EL (cell line): ENCODE measurements at places on chromosomes 2 and 18.
A peak's percentile ranks its signal among the peaks of the same experiment; 100 is the strongest.

DNA sequence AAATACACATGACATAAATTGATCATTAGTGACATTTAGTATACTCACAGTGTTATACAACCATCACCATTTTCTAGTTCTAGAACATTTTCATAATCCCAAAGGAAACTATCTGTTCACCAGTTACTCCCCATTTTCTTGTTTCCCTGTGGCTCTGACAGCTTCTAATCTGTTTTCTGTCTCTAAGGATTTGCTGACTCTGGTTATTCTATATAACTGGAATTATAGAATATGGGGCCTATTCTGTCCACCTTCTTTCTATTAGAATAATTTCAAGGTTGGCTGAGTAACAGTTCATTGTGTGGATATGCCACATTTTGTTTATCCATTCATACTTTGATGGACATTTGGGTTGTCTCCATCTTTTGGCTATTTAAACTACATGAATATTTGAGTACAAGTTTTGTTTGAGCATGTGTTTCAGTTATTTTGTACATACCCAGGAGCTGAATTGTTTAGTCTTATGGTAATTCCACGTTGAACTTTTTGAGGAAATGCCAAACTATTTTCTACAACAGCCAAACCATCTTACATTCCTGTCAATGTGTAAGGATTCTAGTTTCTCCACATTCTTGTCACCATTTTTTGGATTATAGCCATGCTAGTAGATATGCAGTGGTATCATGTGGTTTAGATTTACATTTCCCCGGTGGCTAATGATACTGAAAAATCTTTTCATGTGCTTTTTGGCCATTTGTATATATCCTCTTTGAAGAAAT lies 20.5 kb downstream of the KIAA1328 start:
- peak; percentile 72 for DNase-seq

- DNase-seq: no peak
Measured at GRCh38 chr18:80229766-80230745, 17.3 kb downstream of the PARD6G start.

DNA sequence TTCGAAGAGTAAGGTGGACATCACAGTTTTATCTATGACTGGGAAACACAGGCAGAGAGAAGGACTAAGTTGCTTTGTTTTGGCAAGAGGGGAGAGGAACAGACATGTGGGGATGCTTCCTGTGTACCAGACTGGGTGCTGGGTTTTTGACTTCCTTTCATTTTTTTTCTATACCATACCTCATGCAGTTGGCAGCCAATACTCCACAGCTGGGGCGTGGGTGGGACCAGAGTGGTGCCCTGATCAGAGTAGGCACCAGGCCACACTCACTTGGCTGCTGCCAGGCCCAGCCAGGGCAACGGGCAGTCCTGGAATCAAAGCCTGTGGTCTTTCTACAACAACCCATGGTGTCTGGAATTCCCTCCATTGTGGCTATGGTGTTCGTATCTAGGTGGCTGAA lies 45.2 kb downstream of the SH3RF3 start:
- peak; percentile 19 for DNase-seq

- DNase-seq: no peak
Measured at GRCh38 chr2:141380008-141380979, 750.5 kb downstream of the LRP1B start.

DNA sequence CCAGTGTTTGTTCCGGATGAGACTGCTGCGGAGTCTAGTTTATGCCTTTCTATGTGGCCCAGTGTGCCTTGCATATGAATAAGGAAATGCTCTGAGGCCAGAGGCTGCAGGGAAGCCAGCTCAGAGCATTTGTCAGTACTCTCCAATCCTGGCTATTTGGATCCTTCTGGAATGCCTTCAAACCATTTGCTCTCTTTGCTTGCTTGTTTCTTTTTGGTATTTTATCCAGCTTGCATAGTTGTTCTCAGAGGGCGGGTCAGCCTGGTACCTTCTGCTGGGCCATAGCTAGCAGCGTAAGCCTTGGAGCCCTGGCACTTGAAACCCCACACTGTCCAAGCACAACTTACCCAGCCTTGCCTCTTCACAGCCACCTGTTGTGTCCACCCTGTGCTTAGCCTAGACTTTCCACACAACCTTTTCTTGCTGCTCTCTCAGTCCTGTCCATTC lies 20.5 kb downstream of the CENPO start:
- no peak for DNase-seq

DNA sequence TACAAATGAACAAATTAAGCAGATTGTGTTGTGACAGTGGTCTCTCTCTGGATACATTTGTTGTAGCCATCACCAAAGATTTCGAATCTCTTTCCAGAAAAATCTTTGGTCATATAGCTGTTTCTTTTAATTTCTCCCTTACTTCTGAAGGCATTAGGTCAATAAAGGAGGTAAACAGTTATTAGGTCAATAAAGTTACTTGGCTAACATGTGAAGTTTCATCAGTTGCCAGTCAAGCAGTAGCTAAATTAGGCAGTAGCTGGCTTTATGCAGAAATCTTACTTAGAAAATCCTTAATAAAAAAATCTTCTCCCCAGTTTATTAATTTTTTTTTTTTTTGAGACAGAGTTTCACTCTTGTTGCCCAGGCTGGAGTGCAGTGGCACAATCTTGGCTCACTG lies 115.5 kb downstream of the MBD5 start:
- DNase-seq: no peak

DNA sequence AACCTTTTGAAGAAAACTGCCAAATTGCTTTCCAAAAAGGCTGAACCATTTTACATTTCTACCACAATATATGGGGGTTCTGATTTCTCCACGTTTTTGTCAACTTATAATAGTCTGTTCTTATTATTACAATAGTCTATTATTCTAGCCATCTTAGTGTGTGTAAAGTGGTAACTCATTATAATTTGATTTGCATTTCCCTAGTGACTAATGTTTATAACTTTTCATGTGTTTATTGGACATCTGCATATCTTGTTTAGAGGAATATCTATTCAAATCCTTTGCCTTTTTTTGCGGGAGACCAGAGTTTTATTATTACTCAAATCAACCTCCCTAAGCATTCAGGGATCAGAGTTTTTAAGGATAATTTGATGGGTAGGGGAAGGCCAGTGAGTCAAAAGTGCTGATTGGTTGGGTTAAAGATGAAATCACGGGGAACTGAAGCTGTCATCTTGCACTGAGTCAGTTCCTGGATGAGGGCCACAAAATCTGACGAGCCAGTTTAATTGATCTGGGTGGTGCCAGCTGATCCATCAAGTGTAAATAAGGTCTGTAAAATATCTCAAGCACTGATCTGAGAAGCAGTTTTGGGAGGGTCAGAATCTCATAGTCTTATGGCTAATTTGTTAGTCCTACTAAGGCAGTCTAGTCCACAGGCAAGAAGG lies 303.4 kb upstream of the NCKAP5 start:
- DNase-seq: peak; percentile 8

GRCh38 chr2:199830531-199830930 lies 20.5 kb downstream of the FTCDNL1 start:
- no peak for DNase-seq

GRCh38 chr2:7060156-7060555 lies 142.9 kb downstream of the RNF144A start:
- DNase-seq: no peak

DNA sequence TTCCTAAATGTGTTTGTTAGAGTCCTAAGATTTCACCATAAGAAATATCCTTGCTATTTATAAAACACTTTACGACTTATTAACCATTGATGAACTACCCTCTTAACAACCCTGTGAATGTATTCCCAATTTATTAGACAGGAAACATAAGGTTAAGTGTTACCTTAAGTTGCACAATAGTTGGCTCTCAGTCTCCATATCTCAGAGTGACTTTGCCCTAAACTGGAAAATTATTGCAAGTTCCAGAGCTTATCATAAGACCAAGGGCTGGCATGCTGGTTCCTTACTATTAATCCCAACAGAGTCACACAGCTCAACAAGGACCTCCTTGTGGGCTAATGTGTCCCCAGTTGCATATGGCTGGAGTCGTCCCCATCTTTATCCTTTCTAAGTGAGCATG lies 165.8 kb downstream of the INSIG2 start:
- DNase-seq: no peak

DNA sequence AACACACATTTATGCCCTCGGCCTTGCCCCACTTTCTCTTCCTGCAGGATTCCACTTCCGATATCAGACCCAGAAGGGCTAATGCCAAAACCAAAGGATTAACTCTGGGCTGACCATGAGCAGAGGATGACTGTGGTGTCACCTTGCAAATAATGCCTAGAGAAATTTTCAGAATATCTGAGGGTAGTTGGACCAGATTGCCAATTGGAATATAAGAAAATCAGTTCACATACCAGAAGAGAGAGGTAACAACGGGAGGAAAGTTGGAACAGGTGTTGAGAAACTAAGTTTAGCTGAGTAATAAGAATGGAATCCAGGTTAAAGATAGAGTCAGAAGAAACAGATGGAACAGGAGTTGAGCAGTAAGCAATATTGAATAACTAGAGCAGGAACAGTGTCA lies 232.7 kb upstream of the UBE2E3 start:
- DNase-seq: no peak

GRCh38 chr2:220837226-220837625 lies 734.9 kb downstream of the EPHA4 start:
- DNase-seq: no peak

GRCh38 chr2:178280244-178280852 lies 86.0 kb downstream of the OSBPL6 start:
- DNase-seq: peak; percentile 62

DNA sequence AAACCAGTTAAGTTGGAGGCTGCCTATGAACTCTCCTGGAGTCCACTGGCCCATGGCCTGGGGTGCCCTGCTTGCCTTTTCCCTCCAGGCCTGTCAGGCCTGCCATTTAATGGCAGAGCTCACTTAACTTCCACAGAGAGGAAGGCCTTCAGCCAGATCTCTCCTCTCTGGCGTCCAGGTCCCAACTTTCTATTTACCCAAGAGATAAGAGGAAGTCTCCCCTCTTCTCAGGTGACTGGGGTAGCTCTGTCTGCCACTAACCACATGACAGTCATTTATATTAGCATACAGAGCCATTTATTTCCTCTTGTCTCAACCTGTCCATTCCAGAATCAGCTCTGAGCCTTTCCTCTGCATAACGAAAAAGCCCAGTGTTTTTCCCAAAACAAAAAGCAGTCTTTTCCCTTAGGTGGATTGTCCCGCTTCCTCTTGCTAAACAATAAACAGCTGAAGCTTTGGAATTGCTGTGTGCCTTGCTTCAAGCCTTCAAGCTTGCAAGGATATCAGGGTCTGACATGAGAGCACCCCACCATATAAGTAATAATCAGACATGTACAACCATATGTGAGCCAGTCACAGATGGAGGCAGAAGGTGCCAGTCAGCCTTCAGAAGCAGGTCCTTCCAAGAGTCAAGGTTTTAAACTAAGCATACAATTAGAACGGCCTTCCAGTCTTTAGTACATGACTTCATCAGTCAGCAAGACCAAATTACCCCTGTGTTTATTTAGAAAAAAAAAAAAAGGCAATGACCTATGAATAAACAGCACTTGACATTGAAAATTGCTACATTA lies 71.2 kb upstream of the STPG4 start:
- DNase-seq: no peak

- no peak for DNase-seq
Measured at GRCh38 chr2:137262594-137262993, 497.2 kb downstream of the THSD7B start.

DNA sequence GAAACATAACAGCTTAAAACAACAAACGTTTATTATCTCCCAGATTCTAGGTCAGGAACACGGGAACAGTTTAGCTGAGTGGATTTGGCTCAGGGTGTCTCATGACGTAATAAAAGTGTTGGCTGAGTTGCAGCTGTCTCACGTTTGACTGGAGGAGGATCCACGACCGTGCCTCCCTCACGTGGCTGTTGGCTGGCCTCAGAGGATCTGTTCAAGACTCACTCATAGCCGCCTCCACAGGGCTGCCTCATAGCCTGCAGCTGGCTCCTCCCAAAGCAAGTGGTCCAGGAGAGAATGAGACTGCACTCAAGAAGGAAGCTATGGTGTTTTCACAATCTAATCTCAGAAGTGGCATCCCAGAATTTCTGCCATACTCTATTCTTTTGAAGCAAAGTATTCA lies 167.1 kb downstream of the RPRM start:
- DNase-seq: no peak

DNA sequence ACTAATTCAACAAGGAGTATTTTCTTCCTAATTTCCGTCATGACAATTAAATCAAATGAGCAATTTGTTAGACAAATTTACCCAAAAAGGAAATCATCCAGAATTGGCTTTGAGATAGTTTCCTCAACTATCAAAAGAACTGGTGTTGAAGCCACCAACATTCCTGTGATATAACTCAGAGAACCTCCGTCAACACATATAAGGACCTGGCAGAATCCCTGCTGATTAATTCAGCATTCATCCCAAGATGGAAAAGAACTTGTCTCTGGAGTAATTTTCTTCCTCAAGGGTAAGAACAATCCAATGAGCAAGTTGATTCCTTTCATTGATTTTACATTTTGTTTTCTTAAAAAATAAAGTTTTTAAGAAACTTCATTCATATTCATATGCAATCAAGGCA lies 62.0 kb downstream of the MBD2 start:
- peak; percentile 88 for DNase-seq
